Stimulated activated CD8-positive, alpha-beta memory T cell treated with anti-CD3 and anti-CD28 coated beads, Interleukin-15, amount 100 ng/mL, for 1 hour (primary cell): ENCODE measurements at places on chromosomes 11 and 22.

GRCh38 chr11:65416841-65417701 is 5.5 kb upstream of the NEAT1 start:
- DNase-seq: no peak

DNA sequence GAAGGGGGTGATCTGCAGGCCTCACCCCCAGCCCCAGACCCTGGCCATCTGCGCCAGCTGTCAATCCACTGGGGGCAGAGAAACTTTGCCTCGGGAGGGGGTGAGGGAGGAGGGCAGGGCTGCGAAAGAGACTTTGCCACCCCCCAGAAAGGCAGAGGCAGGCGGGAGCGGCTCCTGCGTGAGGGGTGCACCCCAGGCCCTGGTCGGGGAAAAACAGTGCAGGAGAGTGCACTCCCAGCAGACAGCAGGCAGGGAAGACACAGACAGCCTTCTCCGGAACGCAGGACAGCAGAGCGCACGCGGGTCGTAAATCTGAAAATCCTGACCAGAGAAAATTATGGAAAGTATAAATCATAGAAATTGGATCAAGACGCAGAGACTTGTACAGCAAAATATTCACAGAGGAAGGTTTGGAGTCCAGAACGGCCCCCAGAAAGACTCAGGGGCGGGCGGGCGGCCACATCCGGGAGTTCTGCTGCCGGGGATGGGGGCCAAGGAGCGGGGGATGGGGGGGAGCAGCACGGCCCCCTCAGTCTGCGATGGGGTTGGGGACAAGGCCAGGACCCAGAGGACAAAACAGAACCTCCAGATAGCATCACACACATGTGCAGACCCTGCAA is 8.0 kb upstream of the MRPL23 start:
- no peak for DNase-seq

GRCh38 chr11:33560729-33561128 is 139.9 kb downstream of the C11orf91 start:
- DNase-seq: no peak

DNA sequence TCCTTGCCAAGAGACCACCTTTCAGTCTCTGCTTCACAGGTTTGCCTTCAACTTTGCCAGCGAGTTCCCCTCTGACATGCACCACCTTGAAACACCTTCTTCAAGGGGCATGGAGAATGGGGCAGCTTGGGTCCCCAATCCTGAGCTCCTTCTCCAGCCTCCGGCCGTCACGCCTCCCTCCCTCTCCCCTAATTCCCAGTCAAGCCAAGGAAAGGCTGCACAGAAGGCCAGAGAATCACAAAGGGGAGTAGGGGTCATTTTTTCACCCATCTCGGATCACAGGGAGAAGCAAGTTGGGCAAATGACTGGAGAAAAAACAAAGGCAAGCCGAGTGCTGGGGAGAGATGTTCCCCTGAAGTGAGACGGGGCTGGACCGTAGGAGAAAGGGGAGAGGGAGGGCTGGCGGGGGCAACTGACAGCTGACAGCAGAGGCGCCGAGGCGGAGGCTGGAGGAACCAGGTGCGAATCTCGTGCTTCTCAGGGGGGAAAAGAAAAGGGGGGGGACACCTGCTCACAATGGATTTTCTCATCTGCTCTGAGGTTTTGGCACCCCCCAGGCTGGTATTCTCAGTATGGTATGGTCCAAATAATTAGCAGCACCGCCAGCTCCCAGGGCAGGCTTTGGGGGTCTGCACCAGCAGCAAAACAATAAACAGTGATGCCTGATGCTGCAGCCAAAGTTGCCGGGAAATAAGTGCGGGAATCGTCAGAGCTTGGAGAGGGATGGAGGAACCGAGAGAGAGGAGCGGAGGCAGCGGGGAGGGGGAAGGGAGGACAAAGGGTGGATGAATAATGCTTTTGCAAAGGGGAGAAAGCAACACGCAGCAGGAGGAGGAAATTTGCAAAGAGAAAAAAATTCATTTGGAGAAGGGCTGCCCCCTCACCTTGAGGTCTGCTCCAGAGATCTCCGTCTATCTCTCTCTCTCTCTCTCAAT is 644 bp downstream of the YPEL4 start:
- DNase-seq: no peak

DNA sequence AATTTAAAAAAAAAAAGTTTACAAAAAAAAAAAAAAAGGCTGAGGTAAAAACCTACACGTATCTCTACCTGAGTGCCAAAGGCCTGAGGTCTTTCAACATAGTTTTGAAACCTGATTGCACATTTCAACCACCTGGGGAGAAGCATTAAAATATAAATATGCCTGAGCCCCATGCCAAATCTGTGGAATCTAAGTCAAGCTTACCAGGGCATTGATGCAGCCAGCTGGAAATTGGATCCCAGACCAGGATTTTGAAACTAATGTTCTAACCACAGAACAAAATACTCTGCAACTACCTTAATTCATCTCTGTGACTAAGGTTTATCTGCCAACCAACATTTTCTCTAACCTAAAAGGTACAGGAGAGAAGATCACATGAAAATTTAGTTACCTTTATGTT is 38.8 kb upstream of the CHRNA10 start:
- no peak for DNase-seq

- DNase-seq: no peak
These were observed 302.0 kb downstream of the KIRREL3 start for GRCh38 chr11:126698576-126698975.

DNA sequence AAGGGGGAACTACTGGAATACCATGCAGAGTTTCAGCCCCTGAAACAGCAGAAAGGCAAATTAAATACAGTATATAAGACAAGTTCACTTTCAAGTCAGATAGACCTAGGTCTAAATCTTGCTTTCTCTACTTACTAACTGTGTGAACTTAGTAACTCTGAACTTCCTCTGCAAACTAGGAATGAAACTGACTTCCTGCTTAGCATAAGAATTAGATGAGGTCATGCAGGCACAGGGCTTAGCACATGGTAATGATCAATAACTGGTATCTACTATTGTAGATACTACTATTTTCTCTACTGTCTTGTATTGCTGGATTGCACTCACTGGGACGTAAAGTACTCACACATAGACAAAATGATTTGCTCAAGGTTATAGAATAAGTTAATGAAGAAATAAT is 51.5 kb upstream of the MTNR1B start:
- DNase-seq: no peak

DNA sequence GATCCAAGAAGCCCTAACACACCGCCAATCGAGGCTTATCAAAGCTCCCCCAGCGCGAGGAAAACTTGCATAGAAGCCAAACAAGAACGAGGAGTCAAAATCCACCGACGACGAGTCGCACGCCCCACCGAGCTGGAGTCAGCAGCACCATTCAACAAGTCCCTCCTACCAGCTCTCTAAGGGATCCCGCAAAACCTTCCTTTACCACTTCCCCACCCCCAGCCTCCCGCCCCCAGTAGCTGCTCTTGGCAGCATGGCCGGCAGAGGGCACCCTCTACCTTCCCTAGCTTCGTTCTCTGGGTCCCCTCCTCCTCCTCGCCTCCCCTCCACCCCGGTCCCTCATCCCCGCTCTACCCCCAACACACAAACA is 1.4 kb downstream of the BDNF start:
- peak; percentile 14 for DNase-seq

DNA sequence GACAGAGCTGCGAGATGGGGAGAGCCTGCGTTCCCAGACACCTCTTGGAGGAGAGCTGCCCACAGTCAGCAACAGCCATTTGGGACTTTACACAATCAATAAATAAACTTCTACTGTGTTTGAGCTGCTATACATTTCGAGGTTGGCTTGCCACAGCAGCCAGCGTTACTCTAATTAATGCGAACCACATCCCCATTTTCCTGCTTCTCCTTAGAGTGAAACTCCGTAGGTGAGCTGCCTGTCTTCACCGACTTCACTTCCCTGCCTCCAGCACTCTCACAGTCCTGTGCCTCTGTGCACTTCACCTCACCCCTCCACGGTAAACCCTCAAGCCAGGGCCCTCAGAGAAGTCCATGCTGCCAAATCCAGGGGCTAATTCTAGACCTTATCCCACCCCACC is 5.9 kb upstream of the SLC22A12 start:
- DNase-seq: no peak

GRCh38 chr22:23074451-23074850 is 4.1 kb downstream of the GNAZ start:
- no peak for DNase-seq

DNA sequence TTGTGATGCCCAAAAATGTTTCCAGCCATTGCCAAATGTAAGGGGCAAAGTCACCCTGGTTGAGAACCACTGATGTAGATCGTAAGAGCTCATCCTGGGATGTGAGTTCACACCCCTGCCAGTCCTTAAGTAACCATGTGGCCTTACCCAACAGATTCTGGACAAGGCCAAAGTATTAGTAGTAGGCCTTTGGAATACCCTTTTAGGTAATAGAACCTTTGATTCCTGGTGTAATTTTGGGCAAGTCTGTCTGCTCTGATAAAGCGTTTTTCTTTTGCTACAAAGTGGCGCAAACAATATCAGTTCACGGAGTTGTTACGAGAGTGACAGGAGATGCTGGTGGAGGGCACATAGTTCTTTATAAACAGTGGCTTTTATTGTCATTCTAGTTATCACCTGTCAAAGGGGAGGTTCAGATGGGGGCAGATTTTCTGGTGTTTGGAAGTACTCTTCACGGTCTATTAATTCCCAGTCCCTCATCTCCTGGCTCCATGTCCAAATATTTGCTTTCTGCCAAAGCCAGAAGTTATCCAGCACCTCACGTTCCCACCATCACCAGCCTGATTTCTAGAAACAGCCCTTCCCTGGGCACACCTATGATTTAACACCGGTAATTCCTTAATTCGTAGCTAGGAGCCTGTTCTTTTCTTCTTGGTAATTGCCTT is 73.8 kb upstream of the CRYBB3 start:
- DNase-seq: no peak

GRCh38 chr11:14393889-14394288 is 34.9 kb upstream of the RRAS2 start:
- no peak for DNase-seq

DNA sequence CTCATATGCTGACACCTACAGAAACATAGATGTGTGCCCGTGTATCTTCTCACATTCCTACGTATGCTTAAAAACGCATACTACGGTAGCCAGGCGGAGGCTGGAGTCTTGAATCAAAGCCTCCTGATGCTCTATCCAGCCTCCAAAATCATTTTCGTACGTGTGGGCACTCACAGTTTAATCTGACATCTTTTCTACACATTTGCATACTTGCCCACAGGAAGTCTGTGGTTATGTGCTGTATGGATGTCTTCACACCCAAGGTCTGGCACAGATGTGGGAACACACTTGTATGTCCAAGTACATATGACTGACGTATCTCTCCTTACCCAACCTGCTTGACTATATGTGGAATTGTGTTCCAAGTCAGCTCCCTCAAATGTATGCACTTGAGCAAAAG is 561.8 kb upstream of the CADM1 start:
- DNase-seq: no peak

GRCh38 chr22:17808693-17809403 is 34.6 kb upstream of the BID start:
- DNase-seq: no peak

- DNase-seq: no peak
These were observed 12.8 kb downstream of the FBXO3 start for GRCh38 chr11:33761471-33761870.

DNA sequence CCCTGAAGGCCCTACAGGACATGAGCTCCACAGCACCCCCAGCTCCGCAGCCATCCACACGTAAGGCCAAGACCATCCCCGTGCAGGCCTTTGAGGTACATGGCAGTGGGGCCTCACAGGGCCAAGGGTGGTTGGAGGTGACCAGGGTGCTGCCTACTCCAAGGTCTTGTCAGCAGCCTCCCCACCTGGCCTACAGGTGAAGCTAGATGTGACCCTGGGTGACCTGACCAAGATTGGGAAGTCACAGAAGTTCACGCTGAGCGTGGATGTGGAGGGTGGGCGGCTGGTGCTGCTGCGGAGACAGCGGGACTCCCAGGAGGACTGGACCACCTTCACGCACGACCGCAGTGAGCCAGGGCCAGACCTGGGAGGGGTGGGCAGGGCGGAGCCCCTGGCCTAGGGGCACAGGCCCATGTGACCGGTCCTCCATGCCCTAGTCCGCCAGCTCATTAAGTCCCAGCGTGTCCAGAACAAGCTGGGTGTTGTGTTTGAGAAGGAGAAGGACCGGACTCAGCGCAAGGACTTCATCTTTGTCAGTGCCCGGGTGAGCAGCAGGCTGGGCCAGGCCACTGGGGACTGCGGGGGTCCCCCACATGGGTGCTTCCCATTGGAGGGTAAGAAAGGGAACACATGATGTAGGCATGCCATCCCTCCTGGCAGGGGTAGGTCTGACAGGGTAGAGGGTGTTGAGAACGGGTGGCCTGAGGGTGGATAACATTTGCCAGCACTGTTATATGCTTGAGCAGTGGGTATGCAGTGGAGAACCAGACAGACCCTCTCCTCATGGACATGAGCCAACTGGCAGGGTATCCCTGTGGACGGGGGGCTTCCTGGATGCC is 5.6 kb downstream of the INPPL1 start:
- no peak for DNase-seq

- no peak for DNase-seq
These were observed 10.5 kb upstream of the ZFTA start for GRCh38 chr11:63779039-63779438.

- DNase-seq: no peak
These were observed 125.3 kb upstream of the TIMP3 start for GRCh38 chr22:32676191-32676590.

- DNase-seq: peak; percentile 69
These were observed 593 bp upstream of the POLDIP3 start for GRCh38 chr22:42615092-42615859.

DNA sequence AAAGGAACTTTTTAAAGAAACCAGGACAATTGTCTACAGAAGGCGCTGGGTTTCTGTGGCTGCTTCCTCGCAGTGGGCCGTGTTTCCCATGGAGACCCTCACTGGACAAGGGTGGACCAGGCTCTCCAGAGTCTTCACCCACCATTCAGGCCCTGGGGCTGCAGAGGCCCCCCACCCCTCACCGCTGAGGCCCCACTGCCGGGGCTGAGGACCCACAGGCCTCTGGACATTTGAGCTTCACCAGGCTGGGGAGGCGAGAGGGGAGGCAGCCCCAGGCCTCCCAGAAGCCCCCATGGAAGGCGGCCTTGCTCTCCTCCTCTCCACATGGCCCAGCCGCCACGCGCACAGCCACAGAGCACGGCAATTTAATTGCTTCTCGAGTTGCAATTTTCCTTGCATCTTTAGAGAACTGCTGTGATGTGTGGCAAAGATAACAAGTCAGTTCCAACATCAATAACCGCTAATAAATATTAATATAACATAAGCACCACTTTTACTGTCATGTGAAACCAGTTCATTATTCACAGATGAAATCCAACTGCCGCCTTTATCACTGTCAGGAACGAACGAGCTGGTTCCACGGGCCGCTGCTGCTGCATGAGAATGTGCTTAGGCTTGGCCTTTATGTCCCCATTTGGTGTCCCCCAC is 81.0 kb downstream of the PHF21B start:
- DNase-seq: no peak

- no peak for DNase-seq
These were observed 18.3 kb downstream of the CLMP start for GRCh38 chr11:123176785-123177184.
